Endodermal cell (in vitro differentiated cells): ENCODE measurements at places on chromosomes 12 and 14.

DNA sequence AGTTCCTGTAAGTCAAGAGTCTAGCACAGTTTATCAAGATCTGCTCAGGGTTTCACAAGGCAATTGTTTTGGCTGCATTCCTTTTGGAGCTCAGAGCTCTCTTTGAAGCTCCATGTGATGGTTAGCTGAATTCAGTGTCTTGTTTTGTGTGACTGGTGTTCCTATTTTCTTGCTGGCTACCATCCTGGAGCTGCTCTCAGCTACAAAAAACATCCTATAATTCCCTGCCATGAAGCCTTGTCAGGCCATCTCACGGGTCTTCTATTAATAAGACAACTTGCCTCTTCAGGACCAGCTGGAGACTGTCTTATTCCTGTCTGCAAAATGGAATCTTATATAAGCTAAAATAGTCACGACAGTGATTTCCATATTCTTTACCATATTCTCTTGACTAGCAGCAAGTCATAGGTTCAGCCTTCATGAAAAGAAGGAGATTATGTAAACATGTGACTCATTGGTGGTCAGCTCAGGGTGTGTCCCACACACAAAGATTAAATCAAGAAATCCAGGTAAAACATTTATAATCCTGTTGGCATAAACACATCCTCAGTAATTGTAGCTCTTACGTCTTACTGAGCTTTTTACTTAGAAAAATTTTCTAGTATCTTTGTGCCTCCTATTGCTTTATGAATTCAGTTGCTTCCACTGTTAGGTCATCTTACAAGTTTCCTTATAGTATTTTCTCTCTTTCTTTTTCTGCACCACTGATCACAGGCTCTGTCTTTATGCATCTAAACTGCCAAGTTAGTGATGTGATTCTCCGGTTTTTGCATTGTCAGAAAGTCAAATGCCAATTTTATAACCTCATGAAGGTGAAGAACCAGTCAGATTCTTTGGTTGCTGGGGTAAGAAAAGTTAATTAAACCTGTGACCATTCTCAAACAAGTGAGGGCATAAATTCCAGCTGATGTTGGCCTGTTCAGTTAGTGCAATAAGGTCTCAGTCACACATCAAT, 378.5 kb upstream of the MGAT4C start:
- peak; percentile 44 for DNase-seq

GRCh38 chr12:69343357-69343756, 4.8 kb upstream of the LYZ start:
- DNase-seq = no peak

GRCh38 chr12:1592444-1593173, 1.8 kb downstream of the FBXL14 start:
- peak; percentile 81 for DNase-seq

GRCh38 chr14:91606851-91607250, 96.7 kb upstream of the PPP4R3A start:
- no peak for DNase-seq

DNA sequence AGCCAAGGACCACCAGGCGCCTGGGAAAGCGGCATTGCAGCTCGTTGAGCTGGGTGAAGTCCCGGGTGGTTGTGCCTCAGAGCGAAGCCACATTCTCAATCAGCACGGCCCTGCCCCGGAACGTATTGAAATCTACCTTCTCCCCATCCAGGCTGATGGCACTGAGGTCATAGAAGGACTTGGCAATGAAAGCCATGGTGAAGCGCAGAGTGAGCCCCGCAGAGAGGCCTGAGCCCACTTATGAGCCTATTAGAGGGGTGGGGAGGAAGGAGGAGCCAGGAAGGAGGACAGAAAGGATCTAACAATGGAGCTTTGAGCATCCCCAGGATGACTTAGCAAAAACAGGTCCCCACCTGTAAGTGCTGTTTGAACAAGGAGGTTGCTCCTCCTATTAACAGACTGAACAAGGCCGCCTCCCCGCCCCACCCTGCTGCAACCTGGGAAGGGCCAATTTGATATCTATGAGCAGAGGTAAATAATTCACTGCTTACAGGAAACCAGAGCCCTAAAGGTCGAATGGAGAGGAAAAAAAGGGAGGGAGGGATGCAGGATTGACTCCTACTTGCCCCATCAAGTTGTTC, at the start of gene GPX2:
GPX2 (minus strand) TSS at position 215 of the 581 bp plus-strand sequence; CDS start at position 196, 19 bp downstream.
- DNase-seq = peak; percentile 70

DNA sequence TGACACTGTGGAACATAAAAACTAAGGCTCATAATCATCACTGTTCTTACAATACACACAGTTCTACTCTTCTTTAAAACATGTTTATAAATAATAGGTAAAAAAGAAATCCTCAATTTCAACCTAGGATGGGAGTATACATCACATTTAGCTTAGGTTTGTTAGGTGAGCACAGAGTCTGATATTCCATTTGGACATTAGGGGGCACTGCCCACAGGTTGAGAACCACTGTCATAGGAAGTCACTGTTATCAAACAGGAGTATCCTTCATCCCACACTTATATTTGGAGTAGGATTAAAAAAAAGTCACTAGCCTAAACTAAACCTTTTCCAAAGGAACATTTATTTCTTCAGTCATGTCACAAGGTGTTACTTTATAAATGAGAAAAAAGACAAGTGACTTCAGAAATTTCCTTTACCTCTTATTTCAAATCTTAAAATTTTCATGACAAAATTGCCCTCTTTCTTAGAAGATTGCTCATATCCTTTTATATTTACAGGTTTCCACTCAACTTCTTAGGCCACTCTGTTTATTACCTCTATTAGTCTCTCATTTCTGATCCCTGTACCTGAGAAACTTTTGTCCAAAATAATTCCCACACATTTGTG, 240.6 kb downstream of the CPNE8 start:
- peak; percentile 73 for DNase-seq

- peak; percentile 91 for DNase-seq
Observed at GRCh38 chr14:24605435-24606190, 3.9 kb downstream of the GZMH start.

DNA sequence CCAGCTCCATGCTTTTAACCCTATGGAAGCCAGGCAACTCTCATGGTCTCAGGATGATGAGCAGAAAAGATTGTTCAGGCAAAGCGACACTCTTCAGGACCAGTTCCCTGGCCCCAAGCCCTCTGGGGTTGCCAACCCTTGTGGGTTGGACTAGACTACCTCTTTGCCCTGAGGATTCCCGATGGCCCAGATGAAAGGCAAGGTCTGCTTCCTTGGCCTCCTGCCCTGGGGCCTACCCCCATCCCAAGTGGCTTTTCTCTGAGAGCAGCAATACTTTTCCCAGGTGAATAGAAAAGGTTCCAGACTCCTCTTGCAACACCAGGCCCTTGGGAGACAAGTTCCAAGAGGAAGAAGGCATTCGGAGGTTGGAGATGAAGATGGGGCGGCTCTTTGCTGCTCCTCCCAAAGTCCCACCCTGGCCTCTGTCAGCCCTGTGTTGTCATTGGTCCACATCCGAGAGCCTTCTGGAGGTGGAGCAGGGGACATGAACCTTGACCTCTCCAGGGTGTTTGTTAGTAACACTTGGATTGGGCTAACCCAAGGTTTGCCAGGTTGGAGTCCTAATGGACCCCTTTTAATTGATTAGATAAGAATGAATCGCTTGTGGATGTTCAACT, 131.1 kb downstream of the GCH1 start:
- DNase-seq = no peak

GRCh38 chr14:58919217-58919616, 269.2 kb upstream of the DAAM1 start:
- DNase-seq = no peak

DNA sequence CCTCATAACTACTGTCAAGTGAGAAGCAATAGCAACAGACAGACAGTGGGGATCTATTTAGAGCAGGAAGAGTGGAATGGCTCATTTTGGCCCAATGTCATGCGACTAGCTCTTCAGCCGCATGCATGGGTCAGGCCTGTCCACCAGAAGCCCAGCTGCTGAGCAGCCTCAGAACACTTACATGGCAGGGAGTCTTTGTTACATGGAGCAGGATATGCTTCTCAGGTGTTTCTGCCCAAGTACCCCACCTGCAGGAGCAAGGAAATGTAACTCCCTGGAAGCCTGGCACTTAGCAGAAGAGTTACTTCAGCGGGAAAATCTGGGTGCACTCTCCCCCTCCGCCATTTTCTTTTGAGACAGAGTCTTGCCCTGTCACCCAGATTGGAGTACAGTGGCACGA, 73.5 kb upstream of the ARHGAP5 start:
- peak; percentile 53 for DNase-seq

DNA sequence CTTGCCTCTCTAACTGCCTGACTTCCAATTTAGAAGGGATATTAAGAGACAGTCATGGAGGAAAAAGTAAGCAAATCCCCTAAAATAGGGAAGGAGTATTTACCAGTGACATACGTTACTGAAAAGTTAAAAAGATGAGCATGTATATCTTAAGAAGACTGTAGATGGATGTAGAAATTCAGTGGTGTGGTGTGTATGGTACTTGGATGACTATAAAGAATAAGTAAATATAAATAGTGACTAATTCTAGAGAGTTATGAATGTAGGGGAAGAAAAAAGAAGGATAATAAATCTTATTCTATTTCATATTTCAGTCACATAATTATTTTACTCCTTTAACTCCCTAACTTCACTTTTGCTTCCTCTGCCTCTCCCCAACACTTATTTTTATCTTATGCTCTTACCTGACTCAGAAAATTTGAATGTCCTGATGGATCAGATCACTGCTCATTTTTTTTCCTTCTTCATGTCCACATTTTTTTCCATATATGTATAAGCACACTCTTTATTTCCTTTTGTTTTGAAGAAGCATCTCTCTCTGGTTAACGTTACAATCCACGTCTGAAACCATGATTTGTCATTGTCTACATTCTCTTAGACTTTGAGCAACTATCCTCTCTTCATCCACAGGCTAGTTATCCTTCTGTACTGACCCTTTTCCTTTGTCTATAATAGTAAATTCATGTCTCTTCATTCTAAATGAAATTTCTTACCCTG, 422.7 kb upstream of the SYT1 start:
- no peak for DNase-seq

DNA sequence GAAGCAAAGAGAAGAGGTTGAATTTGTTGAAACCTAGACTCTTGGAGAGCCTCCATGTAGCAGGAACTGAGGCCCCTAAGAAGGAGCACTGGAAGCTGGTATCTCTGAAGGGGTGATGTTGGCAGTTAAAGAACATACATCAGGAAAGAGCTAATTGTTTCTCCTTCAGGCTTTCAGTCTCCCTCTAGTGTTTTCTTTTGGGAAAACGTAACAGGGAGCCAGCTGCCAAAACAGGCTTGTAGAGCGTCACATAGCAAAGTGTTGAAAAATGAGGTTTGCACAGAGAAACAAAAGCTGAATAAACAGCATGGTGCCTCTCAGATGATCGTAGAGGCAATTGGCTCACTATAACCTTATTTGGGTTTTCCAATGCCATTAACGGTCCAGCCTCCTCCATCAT, 46.9 kb upstream of the CAND1 start:
- peak; percentile 75 for DNase-seq

DNA sequence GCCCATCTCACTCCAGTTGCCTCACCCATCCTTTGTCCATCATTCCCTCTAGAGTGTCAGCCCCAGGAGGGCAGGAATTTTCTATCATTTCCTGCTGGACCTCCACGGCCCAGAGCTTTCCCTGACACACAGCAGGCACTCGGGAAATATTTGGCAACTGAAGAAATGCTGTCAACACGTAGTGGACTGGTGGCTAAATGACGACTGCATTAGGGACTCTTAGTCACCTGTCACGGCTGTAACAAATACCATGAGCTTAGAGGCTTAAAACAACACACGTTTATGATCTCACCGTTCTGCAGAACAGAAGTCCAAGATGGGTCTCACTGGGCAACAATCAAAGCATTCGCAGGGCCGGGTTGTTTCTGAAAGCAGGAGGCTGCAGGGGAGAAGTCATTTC, 91.3 kb downstream of the PHETA1 start:
- no peak for DNase-seq

DNA sequence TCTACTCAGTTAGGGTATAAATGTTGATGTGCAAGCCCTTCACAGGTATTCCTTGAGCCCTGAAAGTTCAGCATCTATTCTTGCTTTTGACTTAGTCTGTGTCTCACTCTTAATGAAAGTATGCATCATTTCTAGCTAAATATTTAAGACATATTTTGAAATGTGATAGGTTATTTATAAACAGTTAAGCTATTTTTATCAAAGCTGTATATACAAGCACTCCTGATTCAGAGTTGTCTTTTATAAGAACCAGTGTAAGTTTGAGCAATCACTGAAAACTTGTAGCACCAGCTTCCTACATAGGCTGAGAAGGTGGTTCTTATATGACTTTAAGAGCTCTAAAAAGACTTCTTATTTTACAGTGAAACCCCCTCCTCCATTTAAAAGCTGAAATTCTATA, 98.6 kb downstream of the MYF5 start:
- no peak for DNase-seq

GRCh38 chr14:32593290-32593942, 264.3 kb downstream of the AKAP6 start:
- no peak for DNase-seq

- no peak for DNase-seq
Observed at GRCh38 chr14:103000291-103000921, 56.9 kb downstream of the CDC42BPB start.

DNA sequence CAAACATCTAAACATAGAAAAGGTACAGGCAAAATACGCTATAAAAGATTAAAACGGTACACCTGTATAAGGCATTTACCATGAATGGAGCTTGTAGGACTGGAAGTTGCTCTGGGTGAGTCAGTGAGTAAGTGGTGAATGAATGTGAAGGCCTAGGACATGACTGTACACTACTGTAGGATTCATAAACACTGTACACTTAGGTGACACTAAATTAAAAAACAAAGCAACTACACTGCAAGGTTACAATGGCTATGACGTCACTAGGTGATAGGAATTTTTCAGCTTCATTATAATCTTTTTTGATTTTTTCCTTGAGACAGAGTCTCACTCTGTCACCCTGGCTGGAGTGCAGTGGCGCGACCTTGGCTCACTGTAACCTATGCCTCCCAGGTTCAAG, 269.2 kb downstream of the KSR2 start:
- no peak for DNase-seq

DNA sequence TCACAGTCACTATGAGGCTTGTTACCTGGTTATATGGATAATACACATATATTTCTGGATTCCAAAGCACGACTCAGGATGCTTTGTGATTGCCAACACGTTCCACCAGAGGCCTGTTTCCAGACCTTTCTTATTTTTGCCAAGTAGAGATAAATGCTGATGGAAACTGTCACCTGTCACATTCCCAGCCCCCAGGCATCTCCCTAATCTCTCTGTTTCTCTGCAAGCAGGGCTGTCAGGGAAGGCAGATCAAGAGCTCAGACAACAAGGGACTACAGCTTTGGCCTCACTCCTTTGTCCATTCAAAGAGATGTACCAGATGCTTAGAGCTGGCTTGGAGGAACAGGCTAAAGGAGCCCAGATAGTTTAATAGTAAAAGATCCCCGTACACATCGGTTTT, 21.8 kb upstream of the DDHD1 start:
- DNase-seq = no peak

GRCh38 chr12:127074161-127074560, 1192.8 kb upstream of the TMEM132C start:
- DNase-seq = no peak

DNA sequence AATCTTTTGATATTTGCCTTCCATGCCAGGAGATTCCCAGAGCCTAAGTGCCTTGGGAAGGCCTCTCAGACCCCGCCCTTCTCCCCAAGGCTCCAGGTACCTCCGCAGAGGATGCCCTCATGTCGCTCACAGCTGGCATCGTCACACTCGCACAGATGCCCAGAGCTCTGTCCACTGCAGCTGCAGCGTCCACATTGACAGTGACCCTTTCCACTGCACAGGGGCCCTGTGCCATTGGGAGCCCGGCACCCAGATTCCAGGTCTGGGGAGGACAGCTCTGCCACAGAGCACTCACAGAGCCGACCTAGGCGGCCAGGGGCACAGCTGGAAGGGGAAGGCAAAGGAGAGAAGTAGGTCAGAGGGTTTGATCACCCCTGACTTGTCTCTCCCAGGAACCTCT, 12.3 kb upstream of the CSAD start:
- peak; percentile 43 for DNase-seq
